Psoas muscle (tissue), 8 donors: ENCODE measurements at places on chromosomes 16 and 17.

DNA sequence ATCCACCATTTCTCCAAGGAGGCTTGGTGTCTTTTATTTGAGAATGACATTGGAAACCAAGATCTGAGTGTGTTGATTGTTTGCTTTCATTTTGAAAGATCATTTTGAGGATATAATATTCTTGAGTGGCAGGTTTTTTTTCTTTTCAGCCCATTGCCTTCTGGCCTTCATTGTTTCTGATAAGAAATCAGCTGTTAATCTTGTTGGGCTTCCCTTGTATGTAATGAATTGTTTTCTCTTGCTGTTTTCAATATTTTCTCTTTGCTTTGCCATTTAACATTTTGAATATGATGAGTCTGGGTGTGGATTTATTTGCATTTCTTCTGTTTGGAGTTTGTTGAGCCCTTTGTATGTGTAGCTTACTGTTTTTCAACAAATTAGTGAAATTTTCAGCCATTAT lies 22.0 kb downstream of the PRSS54 start:
- H3K27ac ChIP-seq, result no peak overlapping the region
- no peak for DNase-seq
- no peaks in the 10 kb centered on the region for H3K4me1 ChIP-seq

- no peaks in the 10 kb centered on the region for H3K27me3 ChIP-seq
- DNase-seq, result no peak
- H3K4me1 ChIP-seq, result peaks cover 27% of the 10 kb centered on the region
- H3K27ac ChIP-seq, result no peak overlapping the region
- H3K4me3 ChIP-seq, result no peak overlapping the region
- H3K36me3 ChIP-seq, result no peaks in the 10 kb centered on the region
These were observed 18.1 kb downstream of the KCNJ2 start for GRCh38 chr17:70187383-70187782.

DNA sequence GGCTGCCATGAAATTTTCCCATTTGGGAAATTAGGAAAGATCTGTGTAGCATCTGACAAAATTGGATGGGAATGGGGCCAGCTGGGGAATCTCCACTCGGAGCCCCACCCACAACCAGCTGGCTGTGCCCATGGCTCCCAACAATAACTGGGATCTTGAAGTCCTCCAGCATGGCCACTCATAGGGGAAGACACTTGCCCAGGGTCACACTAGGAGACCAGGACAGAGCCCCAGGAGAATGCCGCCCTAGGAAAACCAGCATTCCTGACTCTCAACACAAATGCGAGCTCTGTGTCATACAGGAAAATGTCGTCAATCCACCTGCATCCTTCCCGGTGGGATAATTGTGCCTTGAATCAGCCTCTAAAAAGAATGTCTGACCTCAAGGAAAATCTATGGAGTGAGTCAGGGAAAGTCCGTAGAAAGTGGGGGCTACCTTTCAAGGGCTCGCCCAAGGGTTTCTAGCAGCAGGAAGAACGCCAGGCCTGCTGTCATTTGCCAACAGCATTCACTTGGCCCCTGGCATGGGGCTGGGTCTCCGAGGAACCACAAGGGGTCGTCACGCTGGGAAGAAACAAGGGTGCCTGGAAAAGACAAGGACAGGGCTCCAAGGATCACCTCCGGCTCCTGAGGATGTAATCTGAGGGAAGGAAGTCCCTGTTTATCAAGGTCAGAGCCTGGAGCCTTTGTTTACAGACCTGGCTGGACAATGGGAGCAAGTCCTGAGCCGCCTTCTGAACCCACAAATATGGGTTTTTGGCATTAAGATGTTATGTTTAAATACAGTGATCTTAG lies 15.9 kb downstream of the CDH5 start:
- no peaks in the 10 kb centered on the region for H3K4me1 ChIP-seq
- no peak overlapping the region for H3K4me3 ChIP-seq
- H3K36me3 ChIP-seq, result no peaks in the 10 kb centered on the region
- H3K27ac ChIP-seq, result peak overlapping the region; percentile 67
- H3K27me3 ChIP-seq, result peaks cover 2% of the 10 kb centered on the region

DNA sequence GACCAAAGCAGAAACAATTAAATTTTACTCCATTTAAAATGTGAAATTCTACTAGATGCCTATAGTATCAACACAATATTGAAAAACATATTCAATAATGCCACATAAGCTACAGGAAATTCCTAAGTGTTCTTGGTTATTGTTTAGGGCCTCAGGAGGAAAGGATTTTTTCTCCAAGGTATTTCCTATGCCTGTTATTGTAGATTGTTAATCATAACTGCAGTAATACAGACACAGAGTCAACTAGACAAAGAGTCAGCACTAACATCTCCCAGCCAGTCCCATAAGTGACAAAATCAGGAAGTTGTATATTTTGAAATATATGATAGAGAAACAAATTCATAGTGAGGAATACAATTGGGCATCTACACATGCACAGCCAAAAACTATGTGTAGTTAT lies 782.7 kb upstream of the KIF2B start:
- DNase-seq, result no peak
- H3K36me3 ChIP-seq, result no peaks in the 10 kb centered on the region

GRCh38 chr16:88737298-88738150 lies 31.2 kb downstream of the CTU2 start:
- DNase-seq, result peak; percentile 88
- no peaks in the 10 kb centered on the region for H3K4me1 ChIP-seq
- no peak overlapping the region for H3K27ac ChIP-seq
- H3K36me3 ChIP-seq, result no peaks in the 10 kb centered on the region
- no peak overlapping the region for H3K4me3 ChIP-seq

- peaks cover 87% of the 10 kb centered on the region for H3K4me1 ChIP-seq
- peak; percentile 82 for DNase-seq
- H3K36me3 ChIP-seq, result no peaks in the 10 kb centered on the region
- no peaks in the 10 kb centered on the region for H3K27me3 ChIP-seq
- peak overlapping the region; percentile 84 for H3K27ac ChIP-seq
These were observed 16.2 kb downstream of the SMTNL2 start for GRCh38 chr17:4600563-4600962.
